DND-41 (cell line): ENCODE measurements at places on chromosomes 6 and 20.

DNA sequence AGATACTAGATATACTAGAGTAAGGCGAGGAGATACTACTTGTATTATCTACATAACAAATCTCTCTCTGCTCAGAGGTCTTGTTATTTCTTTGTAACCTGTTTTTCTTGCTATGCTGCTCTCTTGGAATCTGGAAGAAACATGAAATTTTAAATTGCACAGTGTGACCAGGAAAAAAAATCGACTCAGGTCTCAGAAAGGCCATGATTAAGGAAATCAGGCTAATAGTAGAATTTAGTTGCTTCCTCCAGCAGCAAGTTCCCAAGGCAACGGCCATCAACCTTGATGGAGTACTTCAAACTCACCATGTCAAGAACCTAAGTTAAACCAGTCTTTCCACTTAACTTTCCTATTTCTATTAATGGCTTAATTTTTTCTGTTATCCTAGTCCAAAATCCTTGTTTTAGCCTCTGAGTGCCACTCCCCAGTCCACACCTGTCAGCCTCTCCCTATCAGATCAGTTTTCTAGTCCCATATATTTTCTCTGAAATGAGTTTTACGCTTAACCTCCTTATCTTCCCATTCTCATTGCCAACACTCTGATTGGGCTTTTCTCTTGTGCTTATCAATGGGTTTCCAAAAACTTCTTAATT, 87.7 kb upstream of the BEND3 start:
- DNase-seq: no peak

GRCh38 chr6:17393892-17394631, 667 bp downstream of the CAP2 start:
- no peak for DNase-seq

DNA sequence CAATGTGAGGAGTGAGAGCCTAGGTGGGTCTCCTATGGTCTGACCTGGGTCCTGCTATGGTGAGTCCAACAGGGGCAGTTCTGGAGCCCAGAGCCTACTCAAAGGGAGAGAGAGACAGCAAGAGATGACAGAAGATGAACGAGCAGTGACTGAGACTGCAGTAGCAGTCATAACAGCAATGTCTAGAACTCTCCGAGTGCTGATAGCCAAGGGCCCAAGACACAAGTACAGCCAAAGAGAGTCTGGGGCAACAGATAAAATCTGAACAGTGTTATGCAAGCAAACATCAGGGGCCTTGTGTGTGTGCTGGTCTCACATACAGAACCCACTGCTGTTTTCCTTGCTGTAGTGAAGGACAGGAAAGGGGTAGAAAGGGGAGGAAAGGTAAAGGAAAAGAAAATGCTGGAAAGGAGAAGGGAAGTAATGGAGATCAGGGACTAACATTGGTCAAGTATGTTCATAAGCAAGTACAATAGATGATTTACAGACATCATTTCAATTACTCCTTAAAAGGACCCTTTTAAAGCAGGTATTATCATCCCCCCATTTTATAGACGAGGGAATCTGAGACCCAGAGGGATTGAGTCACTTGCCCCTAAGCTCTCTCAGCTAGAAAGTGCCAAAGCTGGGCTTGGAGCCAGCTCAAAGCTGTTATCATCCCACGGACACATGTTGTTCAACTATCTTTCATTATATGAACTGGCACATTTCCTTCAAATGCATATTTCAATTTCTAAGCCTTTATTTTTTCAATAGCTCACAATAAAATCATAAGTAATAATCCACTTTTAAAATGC, 182.3 kb upstream of the RAB32 start:
- no peak for DNase-seq

DNA sequence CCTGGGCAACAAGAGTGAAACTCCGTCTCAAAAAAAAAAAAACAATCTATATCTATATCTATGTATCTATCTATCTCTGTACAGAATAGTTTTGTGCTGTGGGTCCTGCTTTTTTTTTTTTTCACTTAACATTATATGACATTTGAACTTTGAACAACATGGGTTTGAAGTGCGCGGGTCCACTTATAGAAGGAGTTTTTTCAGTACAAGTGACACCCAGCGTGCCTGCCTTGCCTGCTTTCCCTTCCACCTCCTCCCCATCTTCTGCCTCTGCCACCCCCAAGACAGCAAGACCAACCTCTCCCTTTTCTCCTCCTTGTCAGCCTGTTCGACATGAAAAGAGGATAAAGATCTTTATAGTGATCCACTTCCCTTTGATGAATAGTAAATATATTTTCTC, 102.2 kb upstream of the KCNG1 start:
- DNase-seq: no peak

GRCh38 chr6:139545206-139546105, 171.0 kb upstream of the CITED2 start:
- DNase-seq: no peak

DNA sequence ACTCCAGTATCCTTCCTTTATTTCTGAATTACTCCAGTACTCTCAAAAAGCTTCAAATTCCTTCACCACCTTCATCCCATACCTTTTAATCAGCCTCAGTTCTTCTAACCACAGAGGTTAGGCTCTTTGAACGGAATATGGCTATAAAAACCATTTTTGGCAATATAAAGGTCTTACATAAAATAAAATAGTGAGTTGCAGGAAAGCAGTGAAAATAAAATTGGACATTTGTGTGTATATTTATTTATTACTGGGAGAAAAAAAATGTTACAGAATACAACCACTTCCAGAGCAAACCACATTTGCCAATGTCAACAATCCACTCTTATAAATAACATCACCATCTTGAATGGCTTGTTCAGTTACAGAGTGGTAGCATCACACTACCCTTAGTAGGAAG, 7.7 kb downstream of the HDDC2 start:
- no peak for DNase-seq

- DNase-seq: no peak
These were observed 340.2 kb downstream of the HACE1 start for GRCh38 chr6:104519566-104519965.

DNA sequence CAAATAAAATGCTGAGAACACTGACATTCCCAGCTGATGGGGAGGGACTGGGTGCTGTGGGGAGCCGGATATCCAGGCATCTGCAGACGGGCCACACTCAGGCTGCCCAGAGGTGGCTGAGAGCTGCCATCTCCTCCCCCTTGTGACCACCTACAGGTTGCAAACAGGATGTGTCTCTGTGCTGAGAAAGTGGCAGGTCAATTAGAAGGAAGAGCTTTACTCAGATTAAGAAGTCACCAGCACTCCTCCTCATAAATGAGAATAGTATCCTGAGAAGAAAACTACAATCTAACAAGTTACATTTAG, 63.0 kb downstream of the HUS1B start:
- DNase-seq: no peak

DNA sequence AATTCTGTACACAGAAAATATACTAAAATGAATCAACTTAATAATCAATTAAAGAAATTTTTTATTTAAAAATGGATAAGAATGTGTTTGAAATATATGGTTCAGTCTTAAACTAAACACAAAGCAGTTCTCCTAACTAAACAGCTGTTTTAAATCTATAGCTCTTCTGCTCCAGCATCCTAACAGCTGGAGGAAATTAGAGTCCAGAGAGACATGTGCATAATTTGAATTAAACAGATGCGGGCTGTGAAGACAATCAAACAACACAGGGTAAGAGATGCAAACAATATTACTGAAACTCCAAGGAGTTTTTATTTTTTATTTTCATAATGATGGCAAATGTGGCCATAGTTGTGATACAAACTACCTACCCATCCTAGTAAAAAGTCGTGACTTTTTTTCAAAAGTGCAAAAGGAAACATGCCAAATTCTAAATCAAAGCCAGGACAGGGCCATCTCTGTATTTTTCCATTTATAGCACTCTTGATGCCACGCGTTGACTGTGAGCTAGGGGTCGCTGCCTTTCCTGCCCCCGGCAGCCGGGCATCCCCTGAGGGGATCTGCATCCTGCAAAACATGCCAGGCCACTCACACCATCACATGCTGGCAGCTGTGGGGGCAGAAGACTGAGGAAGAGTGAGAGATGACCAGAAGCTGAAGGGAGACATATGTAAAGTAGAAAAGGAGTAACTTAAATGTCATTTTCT, 310.6 kb downstream of the PRKN start:
- DNase-seq: no peak

GRCh38 chr20:62809530-62810428, 5.1 kb downstream of the OGFR start:
- no peak for DNase-seq

DNA sequence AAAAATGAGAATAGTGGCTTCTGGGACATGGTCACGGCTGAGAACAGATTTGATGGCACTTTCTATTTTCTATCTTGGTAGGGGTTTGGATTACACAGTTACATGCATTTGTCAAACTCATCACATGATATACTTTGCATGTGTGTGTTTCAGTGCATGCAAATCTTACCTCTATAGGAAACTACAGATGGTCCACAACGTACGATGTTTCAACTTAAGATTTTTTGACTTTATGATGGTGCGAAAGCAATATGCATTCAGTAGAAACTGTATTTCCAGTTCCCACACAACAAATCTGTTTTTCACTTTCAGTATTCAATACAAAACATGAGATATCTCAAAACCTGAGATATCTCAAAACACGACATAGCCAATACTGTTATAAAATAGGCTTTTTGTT, 231.8 kb upstream of the SPTLC3 start:
- DNase-seq: no peak

DNA sequence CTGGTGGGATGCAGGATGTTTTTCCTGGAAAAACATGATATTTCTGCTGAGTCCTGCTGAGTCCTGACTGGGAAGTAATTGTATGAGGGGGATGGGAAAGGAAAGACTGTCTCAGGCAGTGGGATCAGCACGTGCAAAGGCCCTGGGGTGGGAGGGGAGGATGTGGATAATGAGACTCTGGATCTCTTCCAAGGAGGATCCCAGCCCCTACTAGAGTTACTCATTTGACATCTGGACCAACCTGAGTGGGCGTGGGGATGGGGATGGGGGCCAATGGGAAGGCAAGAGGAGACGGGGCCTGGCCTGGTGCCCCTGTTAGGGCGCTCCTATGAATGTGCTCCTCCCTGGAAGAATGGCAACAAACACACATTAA, 73.0 kb downstream of the CD40 start:
- no peak for DNase-seq

GRCh38 chr6:43263314-43264178, 20.3 kb downstream of the TTBK1 start:
- DNase-seq: peak; percentile 70

DNA sequence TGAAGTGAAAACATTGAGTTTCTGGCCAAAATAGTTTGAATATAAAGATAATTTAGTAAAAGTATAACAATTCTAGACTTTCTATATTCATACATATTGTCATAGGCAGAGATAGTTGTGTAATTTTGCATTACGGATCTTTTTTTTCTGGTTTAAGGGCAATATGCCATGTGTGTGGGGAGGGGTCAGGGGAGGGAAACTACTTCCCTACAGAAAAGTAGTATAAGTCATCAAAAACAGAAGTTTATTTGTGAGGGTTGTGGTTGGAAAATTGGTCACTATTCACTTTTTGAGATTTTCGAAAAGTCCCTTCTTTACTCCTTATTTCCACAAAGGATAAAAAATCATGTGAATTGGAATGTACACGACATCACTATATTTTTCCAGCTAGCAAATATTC, 288.2 kb upstream of the PREP start:
- DNase-seq: no peak

DNA sequence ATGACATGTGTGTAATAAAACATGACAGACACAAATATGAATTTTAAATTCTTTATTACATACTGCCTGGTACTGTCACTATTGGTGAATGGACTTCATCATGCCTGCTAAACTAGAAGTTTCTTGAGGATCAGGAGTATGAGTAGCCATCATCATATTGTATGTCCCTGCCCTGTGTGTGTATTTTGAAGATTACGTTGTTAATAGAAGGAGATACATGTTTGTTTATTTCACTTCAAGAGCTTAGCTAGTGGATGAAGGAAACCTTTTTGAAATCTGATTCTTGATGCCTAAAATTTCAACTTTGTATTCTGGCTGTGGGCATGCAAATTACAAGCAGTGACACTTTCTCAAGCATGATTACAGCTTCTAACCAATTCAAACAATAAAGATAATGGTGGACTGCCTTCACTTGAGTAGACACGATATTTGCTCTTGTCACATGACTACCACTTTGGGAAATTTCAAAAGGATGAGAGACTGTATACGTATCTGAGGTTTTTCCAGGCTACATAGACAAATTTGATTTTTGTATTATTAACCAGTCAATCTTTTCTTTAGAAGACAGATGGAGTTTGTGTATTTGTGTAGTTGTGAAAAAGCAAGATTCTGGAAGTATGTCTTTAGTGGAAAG, 3.5 kb downstream of the TBPL1 start:
- no peak for DNase-seq

DNA sequence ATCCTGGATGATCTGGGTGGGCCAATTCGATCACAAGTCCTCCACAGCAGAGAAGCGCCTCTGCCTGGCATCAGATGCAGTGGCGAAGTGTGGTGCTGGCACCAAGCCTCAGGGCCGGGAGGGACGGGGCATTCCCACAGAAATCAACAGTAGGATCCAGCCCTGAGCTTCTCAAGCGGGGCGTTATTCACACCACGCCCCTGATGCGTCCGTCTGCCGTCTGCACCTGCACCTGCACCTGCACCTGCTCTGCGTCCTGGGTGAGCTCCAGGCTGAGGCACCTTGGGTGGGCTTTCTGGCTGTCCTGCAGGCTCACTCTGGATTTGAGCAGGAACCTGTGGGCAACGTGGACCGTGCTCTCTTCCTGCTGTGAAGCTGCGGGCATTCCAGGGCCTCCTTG, 13.8 kb upstream of the NTSR1 start:
- DNase-seq: no peak

DNA sequence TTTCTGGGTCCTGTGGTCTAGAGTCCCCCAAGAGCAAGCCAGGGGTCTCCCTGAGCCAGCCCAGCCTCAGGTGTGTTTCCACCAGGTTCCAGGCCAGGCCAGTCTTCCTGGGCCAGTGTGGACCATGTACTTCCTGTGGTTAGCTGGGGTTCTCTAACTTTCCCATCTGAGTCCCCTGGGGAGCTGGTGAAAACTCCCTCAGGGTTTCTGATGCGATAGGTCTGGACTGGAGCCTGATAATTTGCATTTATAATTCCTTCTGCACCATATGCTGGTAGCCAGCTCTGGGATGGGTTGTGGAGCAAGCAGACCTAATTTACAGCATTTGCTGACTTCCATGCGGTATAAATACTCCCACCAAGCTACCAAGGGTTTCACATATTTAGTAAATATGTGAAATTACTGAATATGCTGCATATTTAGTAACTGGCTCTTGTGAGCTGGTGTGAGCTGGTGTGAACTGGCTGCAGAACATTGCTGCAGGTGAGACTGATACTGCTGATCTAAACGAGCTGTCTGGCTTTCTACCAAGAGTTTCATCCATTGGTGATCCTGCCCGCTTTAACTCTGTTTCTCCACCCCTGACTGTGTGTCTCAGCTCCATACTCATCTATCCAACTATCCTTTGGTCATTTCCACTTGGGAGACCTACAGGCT, 62.6 kb downstream of the RIN2 start:
- no peak for DNase-seq
